Activated naive CD4-positive, alpha-beta T cell treated with anti-CD3 and anti-CD28 coated beads for 36 hours (primary cell): ENCODE measurements at places on chromosomes 1 and 21. TPM values are rescaled to one million over a fixed set of nuclear protein-coding genes. Genes with fewer than 3 reads are reported as not detected.

- DNase-seq = no peak
Measured at GRCh38 chr1:87615901-87616300, 287.2 kb downstream of the LMO4 start.

GRCh38 chr1:8815582-8816151 lies 1.8 kb downstream of the RERE start:
- no peak for DNase-seq

DNA sequence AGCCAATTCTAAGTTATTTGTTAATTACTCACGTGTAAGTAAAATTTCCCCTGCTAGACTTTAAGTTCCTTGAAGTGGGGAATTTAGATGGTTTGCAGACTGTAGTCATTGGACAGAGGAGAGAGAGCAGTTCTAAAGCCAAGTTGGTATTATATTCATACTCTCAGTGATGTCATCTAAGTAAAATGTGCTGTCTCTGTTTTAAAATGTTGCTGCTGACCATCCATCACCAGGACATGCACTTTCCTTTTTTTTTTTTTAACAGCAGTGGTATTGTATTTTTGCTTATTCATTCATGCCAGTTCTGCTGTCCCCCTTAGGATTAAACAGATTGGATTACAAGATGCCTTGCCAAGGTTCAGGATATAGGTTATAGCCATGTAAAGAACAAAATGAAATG lies 2.3 kb downstream of the TTLL7 start:
- no peak for DNase-seq

DNA sequence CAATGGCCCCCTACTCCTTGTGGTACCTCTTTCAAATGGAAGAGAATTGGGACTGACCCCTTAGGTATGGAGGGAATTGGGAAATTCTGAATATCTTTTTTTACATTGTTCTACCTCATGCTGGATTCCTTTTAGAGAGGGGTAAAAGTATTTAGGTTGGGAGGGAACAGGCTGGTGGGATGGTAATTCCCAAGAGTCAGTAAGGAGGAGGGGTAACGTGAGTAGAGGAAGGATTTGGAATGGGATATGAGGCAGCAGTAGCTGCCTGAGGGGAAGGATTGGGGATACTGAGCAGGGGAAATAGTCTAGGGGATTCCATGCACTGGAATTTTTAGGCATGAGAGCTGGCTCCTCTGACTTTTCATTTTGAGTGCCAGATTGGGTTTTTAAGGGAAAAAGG lies 3.8 kb upstream of the AADACL3 start:
- no peak for DNase-seq

DNA sequence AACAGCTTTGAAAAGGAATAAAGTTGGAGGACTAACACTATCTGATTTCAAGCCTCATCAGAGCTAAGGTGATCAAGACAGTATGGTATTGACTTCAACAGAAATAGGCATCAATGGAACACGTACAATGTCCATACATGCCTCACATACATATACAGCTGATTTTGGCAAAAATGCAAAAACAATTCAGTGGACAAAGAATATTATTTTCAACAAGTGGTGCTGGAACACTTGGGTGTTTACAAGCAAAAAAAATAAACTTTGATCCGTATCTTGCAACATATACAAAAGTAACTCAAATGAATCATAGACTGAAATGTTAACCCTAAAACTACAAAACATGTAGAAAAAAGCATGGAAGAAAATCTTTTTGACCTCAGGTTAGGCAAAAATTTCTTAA lies 141.9 kb upstream of the ZC3H11B start:
- no peak for DNase-seq

GRCh38 chr1:196400478-196401451 lies 207.5 kb downstream of the KCNT2 start:
- DNase-seq = no peak

DNA sequence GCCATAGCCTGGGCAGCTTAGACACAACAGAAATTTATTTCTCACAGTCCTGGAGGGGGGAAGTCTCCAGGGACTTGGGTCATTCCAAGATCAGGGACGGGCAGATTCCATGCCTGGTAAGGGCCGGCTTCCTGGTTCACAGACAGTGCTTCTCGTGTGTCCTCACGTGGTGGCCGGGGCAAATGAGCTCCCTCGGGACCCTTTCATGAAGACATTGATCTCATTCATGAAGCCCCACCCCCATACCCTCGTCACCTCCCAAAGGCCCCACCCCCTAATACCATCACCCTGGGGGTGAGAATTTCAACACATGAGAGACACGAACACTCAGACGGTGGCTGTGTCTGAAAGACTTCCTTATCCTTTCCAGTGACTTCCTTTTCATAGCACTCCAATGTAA lies 51.5 kb downstream of the ACOT7 start:
- DNase-seq = no peak

GRCh38 chr1:243473227-243474135 lies 217.6 kb downstream of the SDCCAG8 start:
- no peak for DNase-seq

GRCh38 chr1:33388805-33389771 lies 41.8 kb downstream of the PHC2 start:
- no peak for DNase-seq

DNA sequence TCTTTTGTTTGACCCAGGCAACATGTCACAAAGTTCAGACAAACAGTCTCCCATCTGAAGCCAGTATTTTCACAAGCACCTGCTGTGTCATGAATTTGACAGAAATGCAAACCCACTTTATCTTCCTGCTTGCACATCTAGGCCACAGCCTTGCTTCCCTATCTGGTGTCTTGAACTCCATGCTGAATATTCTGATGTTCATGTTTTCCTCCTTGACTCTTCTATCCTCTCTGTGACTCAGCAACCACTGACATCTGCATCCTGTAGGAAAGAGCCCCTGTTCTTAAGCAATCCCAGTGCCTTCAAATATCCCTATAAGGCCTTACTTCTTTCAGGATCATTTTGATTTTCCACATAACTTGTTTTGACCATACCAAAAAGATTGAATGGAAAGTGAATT lies 6.5 kb downstream of the CD55 start:
- DNase-seq = no peak

GRCh38 chr21:24115141-24115540 lies 1492.1 kb downstream of the MRPL39 start:
- no peak for DNase-seq

DNA sequence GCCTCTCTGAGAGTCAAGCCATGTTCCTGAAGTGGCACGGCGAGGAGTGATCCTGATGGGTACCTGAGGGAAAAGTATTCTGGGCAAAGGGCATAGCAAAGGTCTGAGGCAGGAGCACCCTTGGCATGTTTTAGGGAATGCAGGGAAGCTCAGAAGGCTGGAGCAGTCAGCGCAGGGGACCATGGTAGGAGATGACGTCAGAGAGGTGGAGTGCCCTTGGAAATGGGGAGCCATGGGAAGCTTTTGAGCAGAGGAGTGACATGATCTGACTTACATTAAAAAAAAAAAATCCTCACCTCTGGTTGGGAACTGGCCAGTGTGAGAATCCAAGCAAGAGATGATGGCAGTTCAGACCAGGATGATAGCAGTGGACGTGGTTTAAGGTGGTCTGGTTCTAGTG lies 37.2 kb downstream of the PDPN start:
- DNase-seq = no peak

- no peak for DNase-seq
Measured at GRCh38 chr1:39890273-39890672, 7.0 kb upstream of the TRIT1 start.

DNA sequence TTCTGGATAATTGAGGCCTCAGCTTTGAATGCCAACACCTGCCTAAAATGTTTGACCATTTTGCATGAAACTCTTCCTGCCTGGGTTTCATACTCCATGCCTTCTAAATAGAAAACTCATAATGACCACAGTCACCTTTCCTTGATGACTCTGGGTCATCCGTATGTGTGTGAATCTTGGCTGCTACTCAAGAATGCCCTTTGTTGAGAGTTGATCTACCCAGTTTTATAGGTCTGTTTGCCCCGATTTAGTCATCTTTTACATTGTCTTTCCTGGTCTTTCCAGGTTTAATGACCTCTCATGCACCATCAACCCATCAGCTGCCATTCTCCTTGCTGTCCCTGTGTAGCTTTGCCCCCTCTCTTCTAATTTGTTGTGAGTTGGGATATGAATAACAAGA lies 2.7 kb upstream of the SLC5A9 start:
- no peak for DNase-seq

DNA sequence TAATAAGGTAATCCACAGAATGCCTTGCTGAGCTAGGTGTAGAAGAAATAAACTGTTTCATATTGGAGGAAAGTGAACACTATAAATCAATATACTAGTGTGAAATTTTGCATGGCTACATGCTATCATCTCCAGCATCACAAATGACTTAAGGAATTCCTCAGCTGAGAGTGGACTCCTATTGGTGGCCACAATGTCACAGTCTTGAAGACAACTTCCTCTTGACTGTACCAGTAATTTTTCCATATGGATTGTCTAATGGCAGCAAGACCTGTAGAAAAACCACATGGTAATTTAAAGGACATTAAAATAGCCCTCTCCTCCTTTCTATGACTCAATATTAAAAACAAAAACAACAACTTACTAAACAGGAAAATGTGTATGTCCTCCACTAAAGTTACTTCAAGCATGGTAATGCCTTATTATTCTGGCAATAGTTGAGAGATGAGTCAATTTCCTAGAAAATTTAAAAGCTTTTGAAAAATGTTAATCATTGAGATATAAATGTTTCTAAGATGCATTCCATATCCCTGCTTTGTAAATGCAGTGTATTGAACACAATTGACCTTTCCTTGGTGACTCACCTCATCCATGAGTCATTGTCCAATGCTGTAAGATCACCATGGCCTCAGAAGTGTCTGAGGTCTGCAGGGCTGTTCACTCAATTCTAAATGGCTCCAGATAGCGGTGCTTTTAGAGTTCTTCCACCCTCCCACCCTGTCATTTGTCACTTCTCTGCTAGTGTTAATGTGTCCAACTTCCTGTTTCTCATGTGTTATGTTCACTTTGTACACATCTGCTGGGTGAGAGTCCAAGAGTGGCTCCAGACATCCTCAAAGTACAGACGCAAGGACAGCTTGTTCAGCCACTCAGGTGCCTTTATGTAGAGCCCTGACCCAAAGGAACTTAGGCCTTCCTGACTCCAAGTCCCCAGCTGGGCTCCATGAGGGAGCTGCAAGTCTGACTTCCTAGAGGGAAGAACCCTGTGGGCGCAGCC lies 32.8 kb upstream of the DNASE2B start:
- DNase-seq = no peak

DNA sequence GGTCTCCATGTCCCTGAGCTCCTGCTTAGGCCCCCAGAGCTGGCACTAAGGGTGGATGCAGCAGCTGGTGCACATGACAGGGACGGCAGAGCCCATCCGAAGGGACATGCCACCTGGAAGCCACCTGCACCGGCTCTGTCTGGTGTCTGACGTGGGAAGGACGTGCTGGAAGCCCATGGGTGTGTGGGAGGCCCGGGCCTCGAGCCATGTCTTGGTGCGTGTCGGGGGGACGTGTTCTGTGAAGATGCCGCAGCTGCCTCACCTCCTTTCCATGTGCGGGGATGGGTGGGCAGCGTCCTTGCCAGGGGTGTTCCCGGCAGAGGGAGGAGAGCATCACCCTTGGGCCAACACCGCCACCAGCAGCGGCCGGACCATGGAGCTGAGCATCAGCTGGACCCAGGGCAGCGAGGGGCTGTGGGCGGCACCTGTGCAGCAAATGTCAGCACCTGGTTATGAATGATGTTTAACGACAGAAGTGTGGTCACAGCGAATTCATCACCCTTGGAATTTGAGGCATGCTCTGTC lies 15.5 kb upstream of the POFUT2 start:
- DNase-seq = no peak

DNA sequence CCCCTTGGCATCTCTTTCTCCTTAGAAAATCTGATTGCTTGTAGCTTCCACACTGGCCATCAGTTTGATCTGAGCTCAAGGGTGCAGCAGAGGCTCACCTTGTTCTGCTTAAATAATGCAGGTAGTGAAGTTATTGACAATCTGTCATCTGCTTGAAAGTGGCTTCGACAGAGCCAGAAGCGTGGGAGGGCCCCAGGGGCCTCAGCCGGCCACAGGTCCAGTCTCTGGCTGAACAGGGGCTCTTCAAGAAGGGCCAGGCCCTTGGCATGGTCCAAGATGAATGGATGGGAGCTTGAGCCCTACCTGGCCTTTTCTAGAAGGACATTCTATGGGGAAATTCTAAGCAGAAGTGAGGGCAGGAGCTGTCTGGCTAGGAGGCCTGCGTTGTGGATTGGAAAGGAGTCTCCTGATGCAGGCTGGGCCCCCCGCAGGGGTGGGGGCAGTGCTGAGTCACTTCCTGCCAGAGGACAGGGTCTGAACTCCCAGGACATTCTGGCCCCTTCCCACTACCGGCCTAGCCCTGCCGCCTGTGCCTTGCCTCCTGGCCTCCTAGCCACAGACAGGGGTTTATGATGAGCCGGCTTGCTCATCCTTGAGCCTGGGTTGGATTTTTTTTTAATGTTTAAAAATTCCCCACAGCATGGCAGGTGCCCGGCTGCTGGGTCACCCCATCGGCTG lies 162.3 kb upstream of the VAMP3 start:
- no peak for DNase-seq

DNA sequence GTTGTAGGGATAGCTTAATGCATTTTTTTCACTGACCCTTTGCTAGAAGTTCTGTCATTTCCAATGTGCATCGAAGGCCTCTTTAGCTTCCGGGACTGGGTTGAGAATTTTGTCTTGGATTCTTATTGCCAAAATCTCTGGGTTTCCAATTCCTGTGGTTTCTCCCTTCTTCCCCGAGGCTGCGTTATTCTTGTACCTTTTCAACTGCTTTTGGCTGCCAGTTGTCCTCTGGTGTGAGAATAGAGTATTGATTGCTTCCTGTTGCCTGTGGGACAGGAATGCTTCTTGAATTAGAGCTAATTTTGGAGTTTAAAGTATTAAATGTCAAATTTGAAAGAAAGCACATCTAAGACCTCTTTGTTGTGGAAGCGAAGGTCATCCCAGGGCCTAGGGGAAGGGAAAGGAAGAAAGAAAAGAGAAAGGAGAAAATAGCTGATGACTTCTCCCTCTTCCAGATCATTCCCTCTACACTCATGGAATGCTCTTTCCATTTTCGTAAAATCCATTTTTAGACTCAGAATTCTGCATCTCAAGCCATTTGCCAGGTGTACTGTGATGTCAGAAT lies 21.1 kb downstream of the HUNK start:
- DNase-seq = no peak

DNA sequence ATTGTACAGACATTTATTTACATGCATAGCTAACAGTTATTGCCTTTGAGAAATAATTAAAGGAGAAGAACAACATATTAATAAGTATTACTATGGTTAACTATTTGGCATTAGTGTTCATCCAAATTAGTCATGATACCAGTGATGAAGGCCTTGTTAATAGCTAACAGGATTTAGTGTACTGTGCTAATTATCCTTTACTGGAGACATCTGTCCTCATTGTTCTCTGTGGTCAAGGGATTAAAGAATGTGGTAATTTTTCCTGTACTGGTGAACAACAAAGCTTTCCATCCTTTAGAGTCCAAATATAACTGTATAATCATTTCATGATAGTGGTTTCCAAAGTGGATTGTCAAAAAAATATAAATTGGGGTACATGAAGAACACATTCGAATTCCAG lies 103.9 kb downstream of the ADGRL4 start:
- DNase-seq = no peak

GRCh38 chr1:175204330-175204729 lies 11.8 kb upstream of the KIAA0040 start:
- peak; percentile 52 for DNase-seq

Gene ADAMTSL4
- total RNA-seq = 1.3 TPM

Gene DIO1
- total RNA-seq = not detected

Gene RGS16
- total RNA-seq = 37.3 TPM

Gene GJA8
- total RNA-seq = not detected

Gene TRIM67
- not detected for total RNA-seq

Gene HCN3
- total RNA-seq = 1.6 TPM

Gene STYXL2
- total RNA-seq = not detected

Gene DNM3
- total RNA-seq = 0.96 TPM
